ENCODE measurements at places on chromosomes 2 and 18.

DNA sequence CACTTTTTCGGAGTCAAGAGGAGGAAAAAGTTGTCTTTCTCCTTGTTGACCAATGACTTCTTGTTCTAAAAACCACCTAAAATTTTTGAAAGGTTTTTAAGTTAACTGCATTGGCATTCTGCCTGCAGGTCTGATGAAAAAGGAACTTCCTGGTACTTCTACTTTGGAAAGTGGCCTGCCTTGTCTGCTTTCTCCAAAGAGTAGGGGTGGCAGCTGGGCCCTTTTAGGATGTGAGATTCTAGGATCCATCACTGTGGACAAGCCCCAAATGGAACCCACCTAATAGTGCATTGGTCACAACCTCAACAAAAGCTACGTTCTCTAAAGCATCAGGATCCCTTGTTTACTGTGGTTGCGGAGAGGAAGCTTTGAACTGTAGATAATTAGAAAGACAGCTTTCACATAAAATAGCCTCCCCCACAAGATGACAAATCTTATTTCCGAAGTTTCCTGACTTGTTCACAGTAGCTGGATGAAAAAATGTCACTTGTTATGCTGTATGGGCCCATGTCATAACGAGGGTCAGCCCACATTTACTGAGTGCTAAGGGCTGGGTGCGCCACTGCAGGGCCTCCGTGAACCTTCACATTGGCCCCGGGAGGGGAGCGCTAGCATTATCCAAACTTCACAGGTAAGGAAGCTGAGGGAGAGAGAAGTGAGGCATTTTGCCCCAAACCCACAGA lies 17.4 kb downstream of the ASPRV1 start:
- no peak for DNase-seq

DNA sequence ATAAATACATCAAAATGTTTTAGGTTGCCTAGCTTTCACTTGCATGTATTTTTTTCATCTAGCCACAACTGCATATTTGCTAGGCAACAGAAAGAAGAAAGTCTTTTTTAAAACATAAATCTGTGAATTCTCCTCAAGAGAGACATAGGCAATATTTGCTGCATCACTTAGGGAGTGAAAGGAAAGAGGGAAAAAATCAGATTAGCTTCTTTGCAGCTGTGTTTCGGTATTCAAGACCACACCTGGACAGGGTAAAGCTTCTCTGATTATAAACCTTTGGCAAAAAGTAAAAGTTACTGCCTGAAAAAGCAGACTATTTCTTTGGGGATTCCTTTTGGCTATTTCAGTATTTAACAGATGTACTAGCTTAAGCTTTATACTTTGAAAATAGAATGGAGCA lies 280.9 kb upstream of the ZSWIM2 start:
- DNase-seq = no peak

DNA sequence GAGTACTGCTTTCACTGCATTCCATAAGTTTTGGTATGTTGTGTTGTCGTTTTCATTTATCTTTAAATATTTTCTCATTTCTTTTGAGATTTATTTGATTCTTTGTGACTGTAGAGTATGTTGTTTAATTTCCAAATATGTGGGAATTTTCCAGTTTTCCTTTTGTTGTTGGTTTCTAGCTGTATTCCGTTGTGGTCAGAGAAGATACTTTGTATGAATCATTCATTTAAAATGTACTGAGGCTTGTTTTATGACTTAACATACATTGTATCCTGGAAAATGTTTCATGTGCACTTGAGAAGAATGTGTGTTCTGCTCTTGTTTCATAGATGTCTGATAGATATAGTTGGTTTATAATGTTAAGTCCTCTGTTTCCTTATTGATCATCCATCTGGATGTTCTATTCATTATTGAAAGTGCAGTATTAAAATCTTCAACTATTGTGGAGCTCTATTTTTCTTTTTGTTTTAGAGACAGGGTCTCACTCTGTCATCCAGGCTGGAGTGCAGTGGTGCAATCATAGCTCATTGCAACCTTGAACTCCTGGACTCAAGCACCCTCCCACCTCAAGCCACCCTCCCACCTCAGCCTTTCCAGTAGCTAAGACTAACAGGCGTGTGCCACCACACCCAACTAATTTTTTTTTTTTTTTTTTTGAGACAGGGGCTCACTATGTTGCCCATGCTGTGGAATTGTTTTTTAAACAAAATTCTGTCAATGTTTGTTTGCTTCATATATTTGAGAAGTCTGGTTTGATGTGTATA lies 96.8 kb downstream of the TAF4B start:
- DNase-seq = no peak

DNA sequence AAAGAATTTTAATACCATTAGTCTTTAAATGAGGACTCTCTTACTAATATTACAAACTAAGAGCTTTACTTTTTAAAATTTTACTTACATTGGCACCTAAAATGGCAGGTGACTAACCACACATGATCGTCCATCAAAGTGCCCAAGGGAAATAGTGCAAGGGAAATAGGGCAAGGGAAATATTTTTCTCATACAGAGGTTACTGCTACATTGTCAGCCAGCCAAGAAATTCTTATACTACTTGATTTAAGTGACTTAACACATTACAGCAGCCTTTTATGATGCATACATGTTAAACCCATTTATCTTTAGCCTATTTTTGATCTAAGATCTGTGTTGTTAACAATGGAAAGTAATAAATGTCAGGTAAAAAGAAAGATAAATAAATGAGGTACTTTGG lies 587.2 kb upstream of the PKDCC start:
- DNase-seq = no peak

GRCh38 chr2:71449343-71449742 lies 4.0 kb upstream of the DYSF start:
- DNase-seq = no peak

DNA sequence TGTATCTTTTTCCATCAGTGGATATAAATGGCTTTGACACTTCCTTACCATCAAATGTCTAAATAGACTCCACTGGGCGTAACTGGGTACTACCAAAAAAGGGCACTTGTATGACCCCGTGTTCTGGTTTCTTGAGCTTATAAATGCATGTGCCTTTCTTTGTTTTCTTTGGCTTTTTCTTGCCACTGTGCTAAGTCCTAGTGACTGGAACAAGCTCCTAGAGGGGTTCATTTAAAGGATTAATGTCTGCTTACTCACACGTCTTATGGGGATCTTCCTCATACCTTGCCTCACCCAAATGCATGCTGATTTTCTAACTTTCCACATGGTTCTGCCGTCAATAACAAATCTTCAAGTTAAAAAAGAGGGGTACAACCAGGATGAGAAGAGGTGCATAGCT lies 19.8 kb upstream of the ZNF532 start:
- no peak for DNase-seq

GRCh38 chr2:73903313-73903712 lies 10.5 kb downstream of the ACTG2 start:
- DNase-seq = no peak

DNA sequence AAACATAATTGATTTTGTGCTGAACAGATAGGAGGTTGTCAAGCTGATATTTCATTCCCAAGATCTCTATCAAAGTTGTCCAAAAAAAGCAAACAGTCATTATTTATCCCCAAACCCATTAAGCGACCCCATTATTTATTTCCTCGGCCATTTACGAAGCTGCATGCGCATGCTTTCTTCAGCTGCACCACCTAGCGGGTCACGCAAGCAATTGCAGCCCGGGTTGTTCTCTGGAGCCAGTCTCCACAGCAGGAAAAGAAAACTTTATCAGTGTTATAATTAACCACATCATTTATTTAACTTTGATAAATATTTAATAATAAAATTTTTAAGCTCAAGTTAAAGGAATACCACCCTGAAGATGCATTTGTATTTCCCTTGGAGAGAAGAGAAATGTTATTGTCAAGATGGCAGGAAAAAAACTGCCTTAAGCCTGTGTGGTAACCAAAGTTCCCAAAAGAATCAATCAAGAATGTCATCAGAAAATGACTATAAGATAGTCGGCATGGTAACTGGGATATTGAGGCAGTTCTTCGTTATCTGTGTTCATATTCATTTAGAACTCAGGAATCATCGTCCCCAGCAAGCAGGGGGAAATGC lies 304.7 kb downstream of the FBXO15 start:
- DNase-seq = peak; percentile 6

GRCh38 chr18:59729781-59730180 lies 32.6 kb upstream of the CCBE1 start:
- DNase-seq = no peak

- DNase-seq = no peak
Measured at GRCh38 chr18:22691946-22692710, 241.0 kb upstream of the RBBP8 start.

Data from T-helper 9 cell (primary cell).